Hypothalamus (tissue), 51 donors: ENCODE measurements at places on chromosomes 4 and X.

DNA sequence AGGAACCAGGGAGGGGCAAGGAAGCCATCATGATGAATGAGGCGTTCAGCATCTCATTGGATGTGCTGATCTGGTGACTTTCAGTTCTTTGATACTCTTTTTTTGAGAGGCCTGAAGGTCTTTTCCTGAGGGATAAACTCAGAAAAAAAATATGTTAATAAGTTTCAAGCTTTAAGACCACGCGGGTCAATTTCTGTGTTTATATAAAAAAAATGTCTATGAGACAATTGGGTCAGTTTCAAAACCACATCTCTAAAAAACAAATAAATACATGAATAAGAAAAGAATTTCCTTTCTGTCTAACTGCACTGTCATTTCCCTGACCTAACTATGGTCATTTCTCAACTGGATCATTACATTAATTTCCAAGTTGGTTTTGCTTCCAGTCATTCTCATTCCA is 62.6 kb downstream of the TRIML1 start:
- DNase-seq, result no peak

GRCh38 chr4:86174506-86174905 is 185.3 kb downstream of the MAPK10 start:
- DNase-seq, result no peak

DNA sequence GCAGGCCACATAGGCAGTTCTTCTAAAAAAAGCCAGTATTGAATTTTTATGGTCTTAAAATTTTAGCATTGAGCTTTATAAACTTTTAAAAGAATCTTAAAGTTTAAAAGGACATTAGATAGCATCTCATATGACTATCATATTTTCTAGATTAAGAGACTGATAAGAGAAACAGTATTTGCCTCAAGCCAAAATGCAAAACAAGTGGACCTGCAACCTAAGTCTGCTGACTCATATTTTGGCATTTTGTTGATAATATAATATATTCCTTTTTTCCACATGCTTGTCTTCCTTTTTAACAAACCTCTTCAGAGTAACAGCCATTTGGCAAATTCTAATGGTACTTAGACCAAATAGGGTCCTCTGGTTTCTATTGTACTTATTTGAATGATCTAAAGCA is 328.5 kb upstream of the GALNTL6 start:
- DNase-seq, result no peak

DNA sequence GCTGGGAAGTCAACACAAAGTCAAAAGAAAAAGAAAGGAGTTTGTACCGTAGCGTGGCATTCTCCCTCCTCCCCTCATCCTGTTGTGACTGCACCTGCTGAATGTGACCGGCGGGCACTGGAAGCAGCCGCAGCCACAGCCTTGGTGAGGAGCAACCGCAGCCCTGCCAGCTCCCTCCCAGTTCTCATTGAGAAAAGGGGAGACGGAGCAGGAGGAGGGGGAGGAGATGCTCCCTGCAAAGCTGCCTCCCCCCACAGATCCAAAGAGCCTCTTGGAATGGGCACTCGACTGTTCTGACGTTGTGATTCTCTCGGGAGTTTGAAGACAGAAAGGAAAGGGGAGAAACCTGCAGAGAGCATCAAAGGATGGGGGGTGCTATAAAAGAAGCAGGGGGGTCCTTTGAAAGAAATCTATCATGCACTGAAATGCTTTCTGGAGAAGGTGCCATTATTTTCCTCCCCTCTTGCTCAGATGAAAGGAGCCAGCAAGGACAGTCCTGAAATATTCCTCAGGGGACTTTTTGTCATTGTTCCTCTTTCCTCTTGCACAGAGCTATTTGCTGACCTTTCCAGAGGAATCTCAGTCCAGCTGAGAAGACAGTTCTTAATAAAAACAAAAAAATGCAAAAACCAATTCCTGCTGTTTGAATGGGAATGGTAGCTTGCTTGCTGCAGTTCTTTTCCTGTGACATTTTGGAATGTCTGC is 429.7 kb downstream of the MAPK10 start:
- no peak for DNase-seq

DNA sequence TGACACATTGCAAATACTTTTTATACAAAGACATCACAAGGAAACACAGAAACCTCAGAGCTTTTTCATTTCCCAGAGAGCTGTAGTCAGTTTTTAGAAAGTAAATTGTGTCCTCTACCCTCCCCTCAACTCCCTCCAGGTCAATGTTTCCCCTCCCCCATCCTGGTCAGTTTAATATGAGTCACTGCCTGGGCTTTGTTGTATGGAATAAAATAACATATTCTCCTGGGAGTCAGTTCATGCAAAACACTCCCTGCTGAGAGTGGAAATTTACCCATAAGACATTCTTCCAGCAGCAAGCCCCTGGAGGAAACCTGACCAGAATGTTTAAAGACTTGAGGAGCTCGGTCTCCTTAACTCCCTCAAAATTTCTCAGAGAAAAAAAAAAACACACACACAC is 270.1 kb upstream of the LDB2 start:
- DNase-seq, result peak; percentile 5

- DNase-seq, result no peak
These were observed 120.2 kb upstream of the WDFY3 start for GRCh38 chr4:85086721-85087120.

DNA sequence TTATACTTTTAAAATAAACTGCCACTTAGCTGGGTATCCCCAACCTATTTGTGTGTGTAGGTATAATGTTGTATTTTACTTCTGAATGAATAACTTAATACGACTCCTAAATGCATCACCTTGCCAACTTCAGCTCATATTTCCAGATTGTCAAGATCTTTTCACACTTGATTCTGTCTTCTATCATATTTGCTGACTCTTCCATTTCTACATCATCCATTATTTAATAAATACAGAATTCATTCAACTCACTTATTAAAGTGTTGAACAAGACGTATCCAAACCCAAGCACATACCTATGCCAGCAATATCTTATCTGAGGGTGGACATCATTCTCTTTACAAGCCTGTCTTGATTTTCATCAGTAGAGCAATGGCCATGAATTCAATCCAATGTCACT is 91.2 kb upstream of the FAM47C start:
- no peak for DNase-seq

GRCh38 chr4:1490654-1491327 is 84.5 kb upstream of the NKX1-1 start:
- no peak for DNase-seq

- no peak for DNase-seq
These were observed 1674.2 kb upstream of the ADGRL3 start for GRCh38 chr4:59525885-59526284.

DNA sequence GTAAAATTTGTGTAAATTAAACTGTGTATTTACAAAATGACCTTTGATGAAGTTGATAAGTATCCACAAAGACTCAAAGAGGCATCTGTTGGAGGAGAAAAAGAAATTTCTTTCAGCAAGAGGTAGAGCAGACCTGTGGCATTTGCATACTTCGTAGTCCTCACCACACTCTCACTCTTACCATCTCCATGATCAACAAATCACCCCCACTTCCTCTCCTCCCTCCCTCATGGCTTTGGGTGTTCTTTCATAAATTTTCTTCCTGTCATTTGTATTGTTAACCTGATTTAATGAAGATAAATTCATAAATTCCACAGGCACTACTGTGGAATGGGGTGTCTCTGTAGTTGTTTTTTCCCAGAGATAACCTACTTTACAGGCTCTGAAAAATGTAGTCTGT is 366.5 kb downstream of the ZNF674 start:
- DNase-seq, result no peak

- DNase-seq, result no peak
These were observed 559.6 kb upstream of the DIPK2B start for GRCh38 chrX:45760187-45760742.

DNA sequence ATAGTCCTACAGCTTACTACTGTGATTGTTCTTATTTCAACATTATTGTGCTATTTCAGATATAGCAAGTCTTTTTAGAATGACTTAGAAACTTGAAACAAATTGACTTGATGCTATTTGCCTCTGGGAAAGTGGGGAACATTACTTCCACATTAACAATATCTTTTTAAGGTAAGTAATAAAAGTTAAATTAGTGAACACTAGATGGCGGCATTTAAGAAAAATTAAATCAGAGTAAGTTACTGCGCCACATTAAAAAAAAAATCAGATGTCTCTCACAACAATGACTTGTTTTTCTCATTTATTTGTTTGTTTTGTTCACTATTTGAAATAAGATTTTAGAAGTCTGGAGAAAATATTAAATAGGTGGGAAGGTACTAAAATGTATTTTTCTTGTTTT is 1026.9 kb upstream of the SLIT2 start:
- DNase-seq, result no peak

- no peak for DNase-seq
These were observed 194.3 kb downstream of the SLC4A4 start for GRCh38 chr4:71533121-71533520.

GRCh38 chr4:17197070-17197469 is 298.6 kb upstream of the LDB2 start:
- no peak for DNase-seq

- DNase-seq, result no peak
These were observed 6.8 kb downstream of the GPR173 start for GRCh38 chrX:53055244-53055849.

GRCh38 chrX:53930515-53931380 is 113.5 kb downstream of the PHF8 start:
- DNase-seq, result no peak

DNA sequence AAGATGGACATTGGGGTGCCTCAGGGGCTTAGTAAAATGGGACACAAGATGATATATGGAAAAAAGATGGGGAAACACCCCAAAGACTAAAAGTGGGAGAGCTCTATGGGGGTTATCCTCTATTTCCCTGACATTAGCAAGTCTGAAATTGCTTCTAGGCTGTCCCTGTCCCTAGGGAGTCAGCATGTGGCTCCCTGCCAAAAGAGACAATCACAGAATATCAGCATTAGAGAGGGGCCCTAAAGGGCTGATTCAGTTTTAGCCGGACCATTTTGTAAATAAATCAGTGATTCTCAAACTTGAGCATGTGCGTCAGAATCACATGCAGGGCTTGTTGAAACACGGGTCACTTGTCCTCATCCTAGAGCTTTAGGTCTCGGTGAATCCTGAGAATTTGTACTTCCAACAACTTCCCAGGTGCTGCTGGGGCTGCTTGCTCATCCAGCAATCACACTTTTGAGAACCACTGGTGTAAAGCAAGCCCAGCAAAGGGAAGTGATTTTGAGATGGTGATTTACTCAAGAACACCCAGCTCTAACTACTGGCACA is 165.3 kb upstream of the DGKK start:
- DNase-seq, result no peak

- DNase-seq, result no peak
These were observed 916.0 kb downstream of the FSTL5 start for GRCh38 chr4:161247831-161248230.

DNA sequence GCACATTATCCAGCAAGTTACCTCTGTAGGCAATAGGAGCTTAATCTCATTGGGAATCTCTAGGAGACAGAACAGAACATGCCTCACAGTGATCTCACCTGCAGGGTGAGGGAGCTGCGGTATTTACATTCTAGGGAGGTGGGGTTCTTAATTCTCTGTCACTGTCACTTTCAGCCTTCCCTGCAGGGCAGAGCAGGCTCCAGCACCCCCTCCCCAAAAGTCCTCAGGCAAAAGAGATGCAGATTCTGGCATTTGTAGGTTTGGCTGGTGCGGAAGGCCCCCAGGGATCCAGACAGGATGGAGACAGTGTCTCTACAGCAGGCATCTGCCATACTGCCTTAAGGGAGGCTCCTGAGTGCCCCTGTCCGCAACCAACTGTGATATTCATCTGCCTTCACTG is 166.4 kb upstream of the ATP6AP2 start:
- DNase-seq, result no peak

DNA sequence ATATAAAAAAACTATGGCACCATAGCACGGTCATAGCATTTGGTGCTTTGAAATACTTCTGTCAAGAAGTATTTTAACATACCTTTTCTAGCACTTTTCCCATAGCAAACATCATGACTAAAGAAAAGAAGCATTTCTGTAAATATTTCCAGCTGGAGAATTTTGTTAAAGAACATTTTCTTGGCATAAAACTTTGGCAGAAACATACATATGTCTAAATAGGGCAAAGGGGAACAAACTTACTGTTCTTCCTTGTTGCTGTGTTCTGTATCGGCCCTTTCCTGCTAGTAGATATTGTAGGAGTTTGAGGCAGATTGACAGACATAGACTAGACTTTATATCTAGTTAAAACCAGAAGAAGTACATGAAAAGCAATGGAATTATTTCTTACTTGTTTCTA is 2368.5 kb downstream of the PCDH7 start:
- DNase-seq, result no peak

- no peak for DNase-seq
These were observed 71.3 kb upstream of the ACSL1 start for GRCh38 chr4:184896868-184897715.
